Foreskin fibroblast (primary cell): ENCODE measurements at places on chromosomes 1 and 21.
A peak's percentile ranks its signal among the peaks of the same experiment; 100 is the strongest.

GRCh38 chr1:107896936-107897335 lies 68.0 kb downstream of the VAV3 start:
- DNase-seq, result no peak

GRCh38 chr1:59026472-59026948 lies 242.7 kb upstream of the JUN start:
- DNase-seq, result peak; percentile 85

GRCh38 chr1:232385221-232385620 lies 244.7 kb downstream of the SIPA1L2 start:
- DNase-seq, result no peak

DNA sequence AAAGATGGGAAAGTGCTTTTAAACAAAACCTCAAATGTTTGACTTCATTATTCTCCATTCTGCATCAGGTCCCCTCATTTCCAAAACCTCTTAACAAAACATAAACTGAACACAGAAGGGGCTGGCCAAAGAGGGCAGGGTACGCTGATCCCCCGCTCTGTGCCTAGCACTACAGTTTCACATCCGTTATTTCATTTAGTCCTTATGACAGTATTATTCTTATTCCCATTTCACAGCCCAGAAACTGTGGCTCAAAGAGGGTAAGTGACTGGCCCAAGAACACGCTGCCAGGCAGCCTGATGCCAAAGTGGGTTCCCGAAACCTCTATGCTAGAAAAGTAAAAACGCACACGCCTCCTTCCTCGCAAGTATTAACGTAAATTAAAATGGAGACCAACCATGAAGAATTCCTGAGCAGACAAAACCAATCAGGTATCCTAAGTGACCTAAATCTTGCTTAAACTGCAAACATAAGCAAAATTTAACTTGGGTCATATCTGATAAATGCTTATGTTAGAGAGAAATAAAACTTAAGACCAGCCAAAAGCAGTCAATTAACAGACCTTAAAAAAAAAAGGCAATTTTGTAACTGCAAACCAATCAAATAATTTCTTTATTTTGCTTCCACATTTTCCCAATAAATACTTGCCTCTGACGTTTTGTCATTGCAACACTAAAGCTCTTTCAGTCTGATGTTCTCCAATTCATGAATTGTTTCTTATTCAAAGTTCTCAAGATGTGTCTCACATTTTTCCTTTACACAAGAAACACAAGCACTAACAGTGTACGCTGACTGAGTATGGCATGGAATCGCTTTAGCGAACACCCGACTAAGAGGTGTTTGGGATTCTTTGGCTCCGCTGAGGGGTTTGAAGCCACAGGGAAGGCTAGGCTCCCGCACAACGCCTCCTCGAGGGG lies 653 bp downstream of the CASP9 start:
- peak; percentile 48 for DNase-seq

GRCh38 chr1:198106011-198106410 lies 50.8 kb upstream of the NEK7 start:
- DNase-seq, result no peak

DNA sequence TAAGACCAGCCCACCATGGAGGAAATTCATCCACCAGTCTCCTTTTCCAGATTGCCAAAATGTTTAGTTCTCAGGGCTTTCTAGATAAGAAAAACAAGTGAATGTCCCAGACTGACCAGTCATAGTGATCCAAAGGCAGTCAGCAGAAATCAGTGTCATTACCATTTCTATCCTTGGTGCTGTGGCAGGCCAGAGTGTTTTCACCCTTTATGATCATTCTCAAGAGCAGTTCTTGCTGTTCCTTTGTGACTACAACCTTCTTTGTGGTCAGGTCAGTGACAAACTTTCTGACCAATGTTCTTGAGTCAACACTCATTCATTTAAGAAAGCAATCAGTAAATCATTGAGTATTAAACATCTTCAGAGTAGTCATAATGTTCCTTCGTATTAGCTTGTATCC lies 7.3 kb upstream of the DHCR24 start:
- no peak for DNase-seq

- DNase-seq, result no peak
Measured at GRCh38 chr1:4052657-4053056, 152.6 kb upstream of the C1orf174 start.

DNA sequence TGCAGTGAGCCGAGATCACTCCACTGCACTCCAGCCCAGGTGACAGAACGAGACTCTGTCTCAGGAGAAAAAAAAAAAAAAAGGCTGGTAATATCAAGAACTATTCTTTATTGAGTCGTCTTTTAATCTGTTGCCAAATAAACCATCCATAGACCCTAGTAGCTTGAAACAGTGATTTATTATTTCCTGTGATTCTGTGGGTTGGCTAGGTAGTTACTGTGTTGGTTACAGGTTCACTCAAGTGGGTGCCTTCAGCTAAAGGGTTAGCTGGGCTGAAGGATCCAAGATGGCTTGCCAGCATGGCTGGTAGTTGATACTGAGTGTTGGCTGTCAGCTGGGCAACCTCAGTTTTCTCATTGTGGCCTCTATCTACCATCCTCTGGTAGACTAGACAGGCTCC lies 9.2 kb downstream of the TLCD4 start:
- DNase-seq, result no peak

- no peak for DNase-seq
Measured at GRCh38 chr21:41318218-41318617, 1.6 kb downstream of the FAM3B start.

GRCh38 chr1:14800500-14801076 lies 202.1 kb downstream of the KAZN start:
- DNase-seq, result no peak

DNA sequence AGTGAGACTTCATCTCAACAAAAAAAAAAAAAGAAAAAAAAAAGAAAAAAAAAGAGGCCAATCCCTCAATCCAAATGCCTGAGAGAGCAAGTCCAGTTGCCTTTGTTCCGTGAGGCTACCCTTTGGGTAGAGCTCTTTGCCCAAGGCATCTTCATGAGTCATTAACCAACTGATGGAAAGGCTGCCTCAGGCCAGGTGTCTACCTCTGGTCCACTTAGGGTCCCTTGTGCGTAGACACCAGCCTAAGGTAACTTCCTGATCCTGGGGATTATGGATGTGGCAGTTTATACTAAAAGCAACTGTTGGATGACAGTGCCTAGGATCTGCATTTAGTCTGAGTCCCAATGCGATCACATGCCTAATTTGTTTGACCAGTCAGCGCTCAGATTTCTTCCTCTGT lies 20.7 kb upstream of the ZNF326 start:
- DNase-seq, result no peak

DNA sequence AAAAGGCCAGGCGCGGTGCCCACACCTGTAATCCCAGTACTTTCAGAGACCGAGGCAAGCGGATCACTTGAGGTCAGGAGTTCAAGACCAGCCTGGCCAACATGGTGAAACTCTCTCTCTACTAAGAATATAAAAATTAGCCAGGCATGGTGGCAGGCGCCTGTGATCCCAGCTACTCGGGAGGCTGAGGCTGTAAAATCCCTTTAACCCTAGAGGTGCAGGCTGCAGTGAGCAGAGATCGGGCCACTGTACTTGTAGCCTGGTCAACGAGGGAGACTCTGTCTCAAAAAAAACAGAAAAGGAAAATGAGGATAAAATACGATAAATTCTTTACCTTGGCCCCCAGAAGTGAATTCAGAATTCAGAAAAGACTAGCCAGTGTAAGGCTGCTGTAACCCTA lies 1.6 kb downstream of the TMEM50B start:
- DNase-seq, result no peak

GRCh38 chr21:46253610-46254124 lies 25.1 kb upstream of the LSS start:
- no peak for DNase-seq

GRCh38 chr1:28540651-28541050 lies 12.2 kb upstream of the TRNAU1AP start:
- peak; percentile 40 for DNase-seq

DNA sequence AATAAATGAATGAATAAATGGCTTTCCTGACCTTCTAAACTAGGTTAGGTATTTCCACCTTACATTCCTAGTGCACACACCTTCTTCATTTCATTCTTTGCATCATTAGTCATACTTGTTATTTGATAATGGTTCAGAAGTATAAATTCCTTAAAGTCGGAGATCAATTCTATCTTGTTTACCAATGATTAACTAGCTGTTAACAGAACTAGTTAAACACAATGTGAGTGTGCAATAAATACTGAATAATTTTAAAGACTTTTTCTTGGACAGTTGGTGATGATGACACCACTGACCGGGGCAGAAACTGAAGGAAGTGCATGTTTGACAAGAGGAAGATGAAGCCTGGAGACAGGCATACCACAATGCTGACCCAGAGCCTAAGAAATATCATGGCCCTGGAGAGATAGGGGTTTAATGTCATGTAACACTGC lies 207.1 kb upstream of the DEPDC1 start:
- DNase-seq, result no peak

- no peak for DNase-seq
Measured at GRCh38 chr21:45269861-45270260, 17.8 kb downstream of the POFUT2 start.

- DNase-seq, result no peak
Measured at GRCh38 chr1:163240705-163241104, 38.0 kb upstream of the RGS5 start.

DNA sequence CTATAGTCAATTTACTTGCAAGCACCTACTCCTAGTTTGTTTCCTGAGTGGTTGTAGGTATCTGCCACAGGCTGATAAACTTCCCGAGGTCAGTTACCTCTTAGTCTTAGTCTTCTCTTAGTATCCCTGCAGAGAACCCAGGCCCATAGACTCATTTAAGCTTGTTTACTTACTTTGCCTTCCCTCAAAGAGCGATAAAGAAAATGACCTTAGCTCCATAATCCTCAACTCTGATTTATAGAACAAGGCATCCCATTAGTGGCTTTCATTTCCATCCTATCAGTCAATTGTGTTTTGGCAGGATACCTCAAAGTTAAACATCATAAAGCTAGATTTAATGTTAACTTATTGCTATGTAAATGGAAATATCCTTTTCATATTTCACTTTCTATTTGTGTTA lies 119.7 kb downstream of the UCHL5 start:
- DNase-seq, result no peak

DNA sequence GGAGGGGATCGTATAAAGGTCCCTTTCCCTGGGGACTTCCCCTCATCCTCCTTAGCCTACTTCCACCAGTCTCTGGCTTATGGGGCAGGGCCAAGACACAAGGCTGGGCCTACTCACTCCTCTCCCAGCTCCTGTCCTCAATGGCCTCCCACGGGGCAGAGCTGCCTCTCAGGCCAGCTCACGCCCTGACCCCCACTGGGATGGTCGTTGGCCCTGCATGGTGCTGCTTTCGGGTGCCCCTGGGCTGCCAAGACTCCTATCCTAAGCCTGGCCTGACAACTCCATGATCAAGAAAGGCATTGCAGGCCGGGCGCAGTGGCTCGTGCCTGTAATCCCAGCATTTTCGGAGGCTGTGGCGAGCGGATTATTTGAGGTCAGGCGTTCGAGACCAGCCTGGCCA lies 6.2 kb downstream of the CPLANE2 start:
- DNase-seq, result no peak

GRCh38 chr1:67061266-67061665 lies 7.3 kb upstream of the SLC35D1 start:
- DNase-seq, result no peak

- no peak for DNase-seq
Measured at GRCh38 chr1:179857009-179857408, 20.6 kb downstream of the TOR1AIP2 start.

DNA sequence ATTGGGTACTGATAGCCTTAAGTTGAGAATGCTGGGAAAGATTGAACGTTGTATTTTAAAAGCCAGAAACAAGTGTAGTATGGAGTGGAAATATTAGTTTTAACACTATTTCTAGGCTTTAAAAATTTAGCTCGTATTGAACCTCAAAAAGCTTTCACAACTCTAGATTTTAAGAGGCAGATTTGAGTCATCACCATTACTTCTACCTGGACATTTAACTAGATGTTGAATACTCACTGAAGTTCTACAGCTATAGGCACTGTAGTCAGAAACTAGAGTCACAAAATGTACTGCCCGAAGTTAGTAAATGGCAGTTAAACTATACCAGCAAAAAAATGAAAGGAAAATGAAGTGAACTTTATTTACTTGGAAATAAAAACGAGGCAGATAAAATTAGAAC lies 96.5 kb downstream of the NEK7 start:
- no peak for DNase-seq

GRCh38 chr21:34035619-34036354 lies 37.6 kb upstream of the MRPS6 start:
- DNase-seq, result no peak

DNA sequence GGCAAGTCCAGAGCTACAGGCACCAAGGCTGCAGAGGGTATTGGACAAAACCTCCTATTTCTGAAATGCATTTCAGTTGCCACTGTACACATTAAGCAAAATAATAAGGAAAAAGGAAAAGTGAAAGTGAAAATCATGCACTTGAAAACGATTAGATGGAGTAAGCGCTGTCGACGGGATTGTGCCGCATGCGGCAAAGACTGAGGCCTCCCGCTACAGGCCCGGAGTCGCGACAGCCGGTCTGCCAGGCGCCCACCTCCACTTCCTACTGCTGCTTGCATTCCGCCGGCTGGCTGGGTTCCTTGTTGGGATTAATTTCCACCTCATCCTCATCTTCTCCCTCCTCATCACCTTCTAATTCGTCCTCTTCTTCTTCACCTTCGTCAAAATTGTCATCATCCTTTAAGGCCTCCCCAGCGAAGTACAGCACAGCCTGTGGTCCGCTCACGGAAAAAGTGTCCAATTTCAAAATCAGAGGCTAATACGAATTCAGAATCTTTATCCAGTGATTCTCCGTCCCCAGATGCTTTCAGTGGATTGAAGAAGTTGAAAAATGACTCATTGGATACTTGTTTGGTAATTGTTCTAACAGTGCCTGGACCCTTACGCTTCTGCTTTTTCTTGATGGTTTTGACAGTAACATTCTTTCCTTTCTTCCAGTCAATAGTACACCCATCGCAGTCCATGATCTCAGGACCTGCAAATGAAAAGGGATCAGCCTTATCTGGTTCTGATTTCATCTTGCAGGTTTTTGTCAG lies 38.0 kb downstream of the CD58 start:
- no peak for DNase-seq

DNA sequence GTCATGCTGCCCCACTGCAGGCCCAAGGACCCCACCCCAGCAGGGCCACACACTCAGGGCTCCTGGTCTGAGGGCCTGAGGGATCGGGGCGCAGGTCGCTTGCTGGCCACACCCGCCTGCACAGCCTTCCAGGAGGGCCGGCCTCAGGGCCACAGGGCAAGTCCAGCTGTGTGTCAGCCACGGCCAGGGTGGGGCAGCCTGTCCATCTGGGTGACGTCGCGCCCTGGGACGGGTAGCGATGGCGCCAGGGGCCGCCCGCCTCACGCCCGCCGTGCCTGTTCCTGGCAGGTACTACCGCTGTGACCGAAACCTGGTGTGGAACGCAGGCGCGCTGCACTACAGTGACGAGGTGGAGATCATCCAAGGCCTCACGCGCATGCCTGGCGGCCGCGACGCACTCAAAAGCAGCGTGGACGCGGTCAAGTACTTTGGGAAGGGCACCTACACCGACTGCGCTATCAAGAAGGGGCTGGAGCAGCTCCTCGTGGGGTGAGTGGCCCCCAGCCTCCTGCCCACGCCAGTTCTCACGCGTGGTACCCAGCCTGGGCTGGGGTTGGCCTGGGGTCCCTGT lies 2.5 kb downstream of the COL6A1 start:
- peak; percentile 59 for DNase-seq
